Lung (tissue), 17 donors: ENCODE measurements at places on chromosomes 13 and 19.

GRCh38 chr19:42419309-42419708 lies 7.9 kb downstream of the LIPE start:
- DNase-seq: no peak

DNA sequence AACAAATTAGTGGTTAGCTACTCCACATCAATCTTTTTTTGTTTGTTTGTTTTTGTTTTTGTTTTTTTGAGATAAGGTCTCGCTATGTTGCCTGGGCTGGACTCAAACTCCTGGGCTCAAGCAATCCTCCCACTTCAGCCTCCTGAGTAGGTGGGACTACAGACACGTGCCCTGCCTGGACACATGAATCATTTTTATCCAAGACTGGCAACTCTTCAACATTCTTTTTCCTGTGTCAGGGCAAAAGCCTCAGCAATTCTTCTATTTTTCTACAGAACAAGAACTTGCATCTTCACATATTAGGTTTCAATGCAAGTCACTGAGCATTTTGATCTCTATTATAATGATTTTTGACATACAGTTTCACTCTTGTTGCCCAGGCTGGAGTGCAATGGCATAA lies 76.8 kb upstream of the LRCH1 start:
- DNase-seq: no peak

DNA sequence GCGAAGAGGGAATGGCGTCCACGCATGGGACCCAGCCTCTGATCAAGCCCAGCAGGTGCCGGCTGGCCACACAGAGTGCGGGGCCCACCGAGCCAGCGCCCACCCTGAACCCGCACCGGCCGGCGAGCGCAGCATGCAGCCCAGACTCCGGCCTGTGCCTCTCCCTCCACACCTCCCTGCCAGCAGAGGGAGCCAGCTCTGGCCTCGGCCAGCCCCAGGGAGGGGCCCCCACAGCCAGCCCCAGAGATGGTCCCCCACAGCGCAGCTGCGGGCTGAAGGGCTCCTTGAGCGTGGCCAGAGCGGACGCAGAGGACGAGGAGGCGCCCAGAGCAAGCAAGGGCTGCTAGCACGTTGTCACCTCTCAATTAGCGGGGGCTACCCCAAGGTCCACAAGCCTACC lies 904.5 kb downstream of the SLITRK6 start:
- no peak for DNase-seq

- no peak for DNase-seq
These were observed 66.5 kb upstream of the STARD13 start for GRCh38 chr13:33352041-33352440.
